Mesothelial cell of epicardium (in vitro differentiated cells): ENCODE measurements at places on chromosomes 1 and 21. TPM values are rescaled to one million over a fixed set of nuclear protein-coding genes. Genes with fewer than 3 reads are reported as not detected.

- DNase-seq: no peak
Measured at GRCh38 chr1:221032204-221032585, 153.0 kb downstream of the HLX start.

DNA sequence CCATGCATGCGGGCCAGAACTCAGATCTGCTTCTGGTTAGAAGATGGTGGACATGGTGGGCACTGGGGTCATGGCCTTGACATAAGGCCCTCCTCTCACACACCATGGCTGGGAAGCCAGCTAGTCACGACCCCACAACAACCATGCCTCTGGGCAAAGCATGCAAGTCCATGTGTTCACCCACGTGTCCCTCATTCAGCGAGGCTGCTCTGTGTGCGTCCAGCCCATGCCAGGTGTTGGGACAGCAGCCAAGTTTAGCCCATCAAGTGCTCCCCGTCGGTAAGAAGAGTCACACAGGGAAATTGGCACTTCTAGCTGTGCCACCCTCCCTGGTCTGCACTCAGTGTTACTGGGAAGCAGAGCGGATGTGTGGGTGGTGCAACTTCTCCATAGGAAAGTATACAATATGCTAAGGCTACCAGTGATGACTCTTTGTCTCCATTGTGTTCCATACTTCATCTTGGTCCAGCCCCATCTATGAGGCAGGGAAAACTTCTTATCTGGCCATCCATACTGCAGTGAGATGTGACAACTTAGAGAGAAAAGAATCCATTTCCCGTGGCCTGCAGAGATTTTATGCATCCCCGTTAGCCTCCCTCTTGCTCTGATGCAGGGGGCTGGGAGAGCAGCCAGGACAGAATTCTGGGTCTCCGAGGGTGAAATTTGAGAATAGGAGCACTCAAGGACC, 198.0 kb downstream of the GRIK3 start:
- DNase-seq: no peak

Gene EPHB2
- total RNA-seq: 125 to 133 TPM (median 130 TPM) in 3 replicates

DNA sequence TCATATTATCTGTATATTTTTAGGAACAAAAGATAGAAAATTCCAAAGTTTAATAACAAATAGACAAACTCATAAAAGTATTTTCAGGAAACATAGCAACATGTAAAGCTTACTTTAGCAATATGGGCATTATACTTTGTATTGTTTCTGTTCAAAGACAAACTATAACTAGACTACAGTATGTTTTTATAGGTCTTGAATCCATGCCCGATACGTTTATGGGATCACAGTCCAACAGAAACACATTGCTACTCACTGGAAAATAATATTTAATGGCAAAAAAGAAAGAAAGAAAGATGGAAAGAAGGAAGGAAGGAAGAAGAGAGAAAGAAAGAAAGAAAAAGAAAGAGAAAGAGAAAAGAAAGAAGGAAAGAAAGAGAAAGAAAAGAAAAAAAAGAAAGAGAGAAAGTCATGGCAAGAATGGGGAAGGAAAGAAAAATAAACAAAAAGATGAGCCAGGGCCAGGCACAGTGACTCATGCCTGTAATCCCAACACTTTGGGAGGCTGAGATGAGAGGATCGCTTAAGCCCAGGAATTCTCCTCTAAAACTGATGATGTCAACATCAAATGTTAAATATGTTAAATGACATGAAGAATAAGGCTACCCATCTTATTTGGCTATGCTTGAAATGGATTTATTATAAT, 32.7 kb downstream of the TM2D1 start:
- no peak for DNase-seq

DNA sequence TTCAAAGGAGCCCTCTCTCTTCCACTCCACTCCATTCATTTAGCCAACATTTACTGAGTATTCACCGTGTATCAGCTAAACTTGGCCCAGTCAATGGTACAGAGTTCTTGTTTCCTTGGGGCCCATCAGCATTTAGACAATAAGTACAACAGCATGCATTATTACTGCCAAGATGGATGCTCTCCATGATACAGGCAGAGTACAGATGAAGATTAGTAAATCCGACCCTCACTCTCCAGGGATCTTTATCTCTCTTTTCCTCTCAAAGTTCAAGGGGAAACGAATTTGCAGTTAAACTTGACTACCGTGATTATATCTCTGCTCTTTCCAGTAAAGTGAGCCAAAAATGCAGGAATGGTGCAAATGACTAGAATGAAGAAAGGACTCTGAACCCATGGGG, 184.6 kb upstream of the DUSP10 start:
- DNase-seq: no peak

DNA sequence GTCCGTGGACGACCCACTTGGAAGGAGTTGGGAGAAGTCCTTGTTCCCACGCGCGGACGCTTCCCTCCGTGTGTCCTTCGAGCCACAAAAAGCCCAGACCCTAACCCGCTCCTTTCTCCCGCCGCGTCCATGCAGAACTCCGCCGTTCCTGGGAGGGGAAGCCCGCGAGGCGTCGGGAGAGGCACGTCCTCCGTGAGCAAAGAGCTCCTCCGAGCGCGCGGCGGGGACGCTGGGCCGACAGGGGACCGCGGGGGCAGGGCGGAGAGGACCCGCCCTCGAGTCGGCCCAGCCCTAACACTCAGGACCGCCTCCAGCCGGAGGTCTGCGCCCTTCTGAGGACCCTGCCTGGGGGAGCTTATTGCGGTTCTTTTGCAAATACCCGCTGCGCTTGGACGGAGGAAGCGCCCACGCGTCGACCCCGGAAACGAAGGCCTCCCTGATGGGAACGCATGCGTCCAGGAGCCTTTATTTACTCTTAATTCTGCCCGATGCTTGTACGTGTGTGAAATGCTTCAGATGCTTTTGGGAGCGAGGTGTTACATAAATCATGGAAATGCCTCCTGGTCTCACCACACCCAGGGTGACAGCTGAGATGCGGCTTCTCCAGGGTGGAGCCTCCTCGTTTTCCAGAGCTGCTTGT, 32.4 kb downstream of the PRMT2 start:
- peak; percentile 52 for DNase-seq

GRCh38 chr1:153963030-153963849, at the start of gene SLC39A1:
SLC39A1 (minus strand) TSS chr1:153963537; CDS start chr1:153962715, 822 bp downstream.
- DNase-seq: peak; percentile 96

Gene FAM131C
- total RNA-seq: 1.6 to 1.9 TPM (median 1.7 TPM) in 3 replicates

DNA sequence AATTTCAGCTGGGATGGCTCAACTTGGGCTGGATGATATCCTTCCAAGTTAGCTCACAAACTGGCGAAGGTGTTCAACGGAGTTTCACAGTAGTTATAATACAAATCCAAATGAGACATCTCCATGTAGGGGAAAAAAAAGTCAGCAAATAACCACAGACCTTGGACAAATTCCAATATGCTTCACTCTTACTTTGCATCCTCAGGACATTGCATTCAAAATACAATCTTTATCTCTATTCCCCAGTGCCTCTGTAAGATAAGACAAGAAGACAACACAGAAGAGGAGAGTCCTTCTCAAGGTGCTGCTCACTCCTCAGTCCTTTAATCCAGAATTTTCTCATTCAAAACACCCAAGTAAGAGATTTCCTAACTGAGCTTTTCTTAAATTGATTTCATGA, 1797.7 kb downstream of the MRPL39 start:
- no peak for DNase-seq

DNA sequence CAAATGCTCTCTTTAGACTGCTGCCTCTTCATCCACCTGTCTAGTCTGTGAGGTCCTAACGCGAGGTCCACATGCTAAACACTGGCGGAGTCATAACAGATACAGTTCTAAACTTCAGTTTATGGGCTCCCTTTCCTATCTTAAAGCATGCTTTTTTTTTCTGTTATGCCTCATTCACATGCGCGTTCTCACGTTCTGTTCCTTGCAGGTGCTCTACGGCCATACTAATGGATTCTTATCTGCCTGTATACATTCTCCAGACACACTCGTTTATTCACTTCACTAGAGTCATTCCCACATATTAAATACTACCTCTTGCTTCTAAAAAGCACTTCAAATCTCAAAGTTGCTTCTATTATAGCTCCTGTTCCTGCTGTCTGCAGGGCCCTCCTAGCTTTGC, 38.7 kb downstream of the PHC2 start:
- no peak for DNase-seq

Gene C4BPB
- 0.47 to 0.78 TPM in 2 of 3 replicates, not detected in the other for total RNA-seq

Gene S100B
- total RNA-seq: 0.27 TPM in 2 of 3 replicates, not detected in the other

DNA sequence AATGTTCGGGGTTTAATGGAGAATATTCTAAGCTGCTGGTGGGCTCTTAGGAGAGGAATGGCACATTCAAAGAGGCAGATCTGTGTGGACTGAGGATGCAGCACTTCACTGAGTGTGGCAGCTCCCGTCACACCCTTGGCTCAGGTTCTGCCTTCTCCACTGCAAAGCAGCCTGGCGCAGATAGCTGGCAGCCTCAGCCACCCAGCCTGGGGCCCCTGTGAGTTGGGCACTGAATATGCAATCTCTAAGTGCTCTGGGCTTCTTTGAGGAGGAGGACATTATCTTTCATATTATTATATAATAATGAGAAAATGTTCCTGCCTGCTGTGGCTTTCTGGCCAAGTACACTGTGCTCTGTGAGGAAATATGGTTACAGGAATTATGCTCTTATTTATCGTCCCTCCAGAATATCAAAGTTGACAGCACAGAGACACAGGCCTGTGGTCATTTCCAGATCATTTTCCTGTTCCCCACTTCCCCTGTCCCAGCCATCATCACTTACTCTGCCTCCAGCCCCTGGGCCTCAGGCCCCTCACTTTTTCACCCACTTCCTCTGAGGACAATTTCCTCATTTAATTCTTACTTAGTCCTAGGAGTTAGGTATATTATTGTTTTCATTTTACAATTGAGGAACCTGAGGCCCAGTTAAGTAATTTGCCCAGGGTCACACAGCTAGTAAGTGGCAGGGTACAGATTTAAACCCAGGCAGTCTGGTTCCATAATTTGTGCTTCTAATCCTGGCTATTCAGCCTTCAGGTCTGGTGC, 53.6 kb downstream of the MAB21L3 start:
- DNase-seq: no peak

Gene ITLN1
- 0.63 to 0.73 TPM in 2 of 3 replicates, not detected in the other for total RNA-seq

DNA sequence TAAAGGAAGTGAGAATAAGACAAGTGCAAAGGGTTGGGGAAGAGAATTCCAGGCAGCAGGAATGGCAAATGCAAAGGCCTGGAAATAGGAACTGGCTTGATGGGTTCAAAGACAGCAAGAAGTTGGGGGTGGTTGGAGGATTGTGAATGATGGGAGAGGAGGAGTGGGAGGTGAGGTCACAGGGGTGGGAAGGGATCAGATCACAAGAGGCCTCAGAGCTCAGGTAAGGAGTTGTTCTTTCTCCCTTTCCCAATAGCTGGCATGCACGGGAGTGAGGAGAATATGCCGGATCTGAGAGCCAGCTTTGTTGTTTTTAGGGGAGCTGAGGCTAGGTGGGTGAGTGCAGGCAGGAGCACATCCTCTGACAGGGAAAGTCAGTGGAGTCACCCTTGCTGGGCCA, 94.0 kb upstream of the RAB3GAP2 start:
- no peak for DNase-seq

GRCh38 chr1:26618561-26618960, 77.3 kb upstream of the ARID1A start:
- DNase-seq: no peak

DNA sequence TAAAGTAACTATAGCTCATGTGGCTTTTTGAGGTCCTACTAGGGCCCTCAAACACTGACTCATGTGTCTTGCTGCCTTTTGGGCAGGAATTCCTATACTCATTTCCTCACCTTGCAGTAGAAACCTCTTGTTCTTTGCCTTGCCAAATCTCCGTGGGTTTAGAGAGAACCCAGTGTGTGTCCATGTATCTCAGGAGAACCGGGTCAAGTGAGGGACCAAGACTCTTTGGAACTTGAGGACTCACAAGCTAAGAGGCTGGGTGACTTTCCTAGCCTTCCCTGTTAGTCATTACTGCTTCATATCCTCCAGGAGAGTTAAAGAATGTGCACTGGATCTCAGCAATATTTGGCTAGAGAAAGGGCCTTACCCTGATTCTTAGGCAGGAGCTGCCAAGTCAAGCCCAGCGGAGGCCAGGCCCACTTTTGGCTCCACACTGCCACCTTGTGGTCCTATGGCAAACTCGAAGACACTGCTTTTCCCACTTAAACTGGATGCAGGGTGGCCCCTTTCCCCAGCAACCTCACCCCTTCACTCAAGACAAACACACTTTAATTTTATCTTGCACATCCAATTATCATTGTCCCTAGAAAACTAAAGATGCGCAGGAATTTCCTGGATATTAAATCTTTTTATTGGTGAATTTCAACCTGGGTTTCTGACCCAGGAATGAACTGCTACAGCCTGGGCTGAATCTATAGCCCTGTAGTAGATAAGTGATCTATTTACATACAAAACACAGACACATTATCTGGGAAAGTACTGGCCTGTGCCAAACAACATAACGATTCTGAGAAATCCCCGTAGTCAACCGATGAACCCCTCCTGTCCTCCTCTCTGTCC, 10.6 kb downstream of the AVPR1B start:
- DNase-seq: peak; percentile 63

DNA sequence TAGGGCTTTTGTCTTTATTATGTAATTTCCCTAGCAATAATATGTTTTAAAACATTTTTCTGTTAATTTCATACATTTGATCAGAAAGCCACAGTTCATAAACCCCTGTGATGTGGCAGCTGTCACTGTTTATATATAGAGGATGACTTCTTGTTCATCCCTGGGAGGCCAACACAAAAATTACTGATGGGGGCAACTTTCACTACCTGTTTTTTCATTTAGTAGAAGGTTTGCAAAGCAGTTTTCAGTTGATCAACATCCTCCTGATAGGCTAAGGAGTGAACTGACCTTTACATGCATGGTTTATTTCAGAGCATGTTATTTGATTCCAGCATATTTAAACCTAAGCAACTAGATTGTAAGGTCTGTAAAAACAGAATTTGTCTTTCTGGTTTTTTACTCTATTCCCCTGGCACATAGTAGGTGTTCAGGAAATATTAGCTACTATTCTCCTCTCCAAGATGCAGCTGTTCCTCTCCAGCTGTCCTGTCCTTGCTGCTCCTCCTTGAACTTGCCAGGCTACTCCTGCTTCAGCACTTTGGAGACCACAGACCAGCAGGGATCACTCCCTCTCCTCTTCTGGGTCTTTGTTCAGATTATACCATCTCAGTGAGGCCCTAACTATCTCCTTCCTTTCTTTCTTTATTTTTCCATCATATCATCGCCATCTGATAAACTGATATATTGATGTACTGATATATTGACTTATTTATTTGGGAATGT, 54.7 kb downstream of the ROR1 start:
- DNase-seq: no peak

DNA sequence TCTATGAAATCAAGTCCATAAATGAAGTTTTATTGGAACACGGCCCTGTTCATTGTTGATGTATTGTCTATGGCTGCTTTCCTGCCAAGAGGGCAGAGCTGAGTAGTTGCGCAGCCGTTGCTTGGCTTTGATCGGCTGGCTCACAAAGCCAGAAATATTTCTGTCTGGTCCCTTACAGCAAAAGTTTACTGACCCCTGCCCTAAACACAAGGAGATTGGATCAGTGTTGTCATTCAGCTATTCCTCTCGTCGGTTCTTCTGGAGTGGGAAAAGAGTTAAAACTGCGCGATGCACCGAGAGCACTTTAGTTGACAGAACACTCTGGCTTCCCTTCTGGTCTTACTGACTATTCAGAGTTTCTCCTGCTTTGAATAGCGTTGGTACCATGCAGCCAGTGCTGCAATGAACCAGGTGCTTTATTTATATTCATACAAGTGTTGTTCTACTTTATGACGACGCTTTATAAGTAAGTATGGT, 868 bp downstream of the ZBTB40 start:
- DNase-seq: no peak

GRCh38 chr1:46517932-46518498, 28.4 kb downstream of the DMBX1 start:
- DNase-seq: no peak

Gene PDPN
- total RNA-seq: 102 to 108 TPM (median 105 TPM) in 3 replicates

Gene CD1D
- total RNA-seq: 2.2 to 2.8 TPM (median 2.8 TPM) in 3 replicates

Gene EPHA10
- 0.18 to 0.25 TPM (median 0.24 TPM) in 3 replicates for total RNA-seq

Gene CSMD2
- total RNA-seq: 1.1 to 1.9 TPM (median 1.2 TPM) in 3 replicates
